Stimulated activated CD8-positive, alpha-beta memory T cell treated with anti-CD3 and anti-CD28 coated beads, Interleukin-7, amount 100 ng/mL, for 1 hour (primary cell): ENCODE measurements at places on chromosomes 11 and 22.

- no peak for DNase-seq
Observed at GRCh38 chr22:48210812-48211211, 1448.4 kb downstream of the TBC1D22A start.

DNA sequence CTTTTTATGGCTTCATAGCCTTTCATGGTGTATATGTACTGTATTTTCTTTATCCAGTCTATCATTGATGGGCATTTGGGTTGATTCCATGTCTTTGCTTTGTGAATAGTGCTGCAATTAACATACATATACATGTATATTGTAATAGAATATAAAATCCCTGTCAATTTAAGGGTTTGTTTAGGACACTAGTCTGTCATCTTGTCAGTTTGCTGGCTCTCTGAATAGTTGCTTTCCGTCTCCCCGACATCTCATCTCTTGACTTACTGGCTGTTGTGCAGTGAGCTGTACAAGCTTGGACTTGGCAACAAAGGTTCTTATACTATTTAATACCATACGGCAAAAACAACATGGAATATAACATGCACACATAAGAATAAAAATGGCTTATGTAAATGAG lies 1487.5 kb downstream of the LRRC4C start:
- no peak for DNase-seq

- DNase-seq = no peak
Observed at GRCh38 chr22:37967637-37968451, 14.3 kb downstream of the POLR2F start.

DNA sequence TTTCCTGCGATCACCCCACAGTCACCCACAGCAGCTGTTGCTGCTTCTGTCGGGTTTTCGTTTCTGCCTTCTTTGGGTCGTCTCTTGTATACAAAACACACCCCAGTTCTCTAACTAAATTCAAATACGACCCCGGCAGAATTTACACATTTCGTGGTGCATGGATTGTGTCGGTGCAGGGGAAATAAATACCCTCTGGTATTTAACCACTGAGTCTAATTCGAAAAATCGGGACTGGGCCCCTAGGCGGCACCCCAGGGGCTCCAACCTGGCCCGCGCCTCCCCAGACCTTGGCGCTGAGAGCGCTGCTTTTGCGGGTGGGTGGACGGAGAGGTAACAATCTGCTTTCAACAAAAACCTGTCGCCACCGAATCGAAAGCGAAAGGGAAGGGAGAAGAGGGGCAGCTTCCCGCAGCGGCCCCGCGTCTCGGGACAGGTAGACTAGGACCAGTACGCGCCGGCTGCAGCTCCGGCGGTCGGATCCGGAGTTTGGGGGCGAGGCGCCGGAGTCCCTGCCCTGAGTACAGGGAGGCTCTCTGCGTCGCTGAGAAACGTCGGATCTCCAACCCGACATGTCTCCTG lies 4.4 kb downstream of the ALX4 start:
- no peak for DNase-seq

DNA sequence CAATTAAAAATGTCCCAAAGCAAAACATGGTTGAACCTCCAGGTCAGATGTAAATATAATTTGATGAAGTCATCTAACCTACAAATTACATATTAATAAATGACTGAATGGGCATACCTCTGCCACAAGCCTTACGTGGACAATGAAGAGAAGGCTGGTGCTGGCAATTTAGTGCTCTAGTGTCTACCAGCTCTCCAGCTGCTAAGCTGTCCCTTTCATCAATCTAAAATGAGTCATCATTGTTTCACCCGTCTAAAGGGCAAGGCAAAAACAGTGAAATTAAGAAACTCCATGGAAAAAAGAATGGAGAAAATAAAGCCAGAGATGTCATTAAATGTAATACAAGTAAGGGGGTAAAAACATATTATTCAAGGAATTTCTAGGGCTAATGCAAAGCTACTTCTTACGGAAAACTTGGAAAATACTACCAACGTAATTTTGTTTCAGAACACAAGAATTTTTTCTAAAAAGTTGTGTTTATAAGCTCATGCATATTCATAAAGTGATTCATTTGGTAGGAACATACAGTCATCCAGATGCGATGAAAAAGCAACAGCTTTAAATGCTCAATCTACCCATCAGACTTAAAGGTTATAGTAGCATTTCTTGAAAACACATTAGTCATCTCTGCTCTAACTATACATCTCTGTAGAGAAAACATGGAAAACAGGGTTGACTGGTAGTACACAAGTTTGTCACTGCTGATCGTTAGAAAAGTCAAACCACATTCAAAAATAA lies 71.5 kb downstream of the SIK3 start:
- DNase-seq = no peak

DNA sequence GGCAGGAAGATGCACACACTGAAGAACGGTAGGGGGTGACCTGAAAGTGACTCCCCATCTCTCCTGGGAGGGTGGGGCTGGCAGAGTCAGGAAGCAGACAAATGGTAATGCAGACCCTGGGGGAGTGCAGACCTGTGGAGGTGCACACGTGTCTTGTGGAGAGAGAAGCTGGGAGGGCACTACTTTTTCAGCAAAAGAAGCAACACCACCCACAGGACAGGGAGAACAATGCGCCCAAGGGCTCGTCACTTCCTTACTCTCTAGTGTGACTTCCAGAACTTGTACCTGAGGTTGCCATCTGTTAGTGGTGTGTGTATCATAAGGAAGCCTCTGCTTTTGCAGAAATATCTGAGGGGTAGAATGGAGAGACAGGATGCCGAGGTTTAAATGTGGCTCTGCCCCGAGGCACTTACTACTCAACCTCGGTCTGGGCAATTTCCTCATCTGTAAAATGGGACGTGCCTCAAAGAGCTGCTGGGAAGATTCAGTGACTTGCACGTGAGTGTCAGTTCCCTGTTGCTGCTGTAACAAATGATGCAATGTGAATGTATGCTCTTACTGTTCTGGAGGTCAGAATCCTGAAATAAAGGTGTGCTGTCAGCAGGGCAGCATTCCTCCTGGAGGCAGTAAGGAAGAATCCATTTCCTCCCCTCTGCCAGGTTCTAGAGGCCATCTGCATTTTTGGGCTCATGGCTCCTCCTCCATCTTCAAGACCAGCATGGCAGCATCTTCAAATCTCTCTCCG lies 323.4 kb downstream of the SHANK2 start:
- no peak for DNase-seq

DNA sequence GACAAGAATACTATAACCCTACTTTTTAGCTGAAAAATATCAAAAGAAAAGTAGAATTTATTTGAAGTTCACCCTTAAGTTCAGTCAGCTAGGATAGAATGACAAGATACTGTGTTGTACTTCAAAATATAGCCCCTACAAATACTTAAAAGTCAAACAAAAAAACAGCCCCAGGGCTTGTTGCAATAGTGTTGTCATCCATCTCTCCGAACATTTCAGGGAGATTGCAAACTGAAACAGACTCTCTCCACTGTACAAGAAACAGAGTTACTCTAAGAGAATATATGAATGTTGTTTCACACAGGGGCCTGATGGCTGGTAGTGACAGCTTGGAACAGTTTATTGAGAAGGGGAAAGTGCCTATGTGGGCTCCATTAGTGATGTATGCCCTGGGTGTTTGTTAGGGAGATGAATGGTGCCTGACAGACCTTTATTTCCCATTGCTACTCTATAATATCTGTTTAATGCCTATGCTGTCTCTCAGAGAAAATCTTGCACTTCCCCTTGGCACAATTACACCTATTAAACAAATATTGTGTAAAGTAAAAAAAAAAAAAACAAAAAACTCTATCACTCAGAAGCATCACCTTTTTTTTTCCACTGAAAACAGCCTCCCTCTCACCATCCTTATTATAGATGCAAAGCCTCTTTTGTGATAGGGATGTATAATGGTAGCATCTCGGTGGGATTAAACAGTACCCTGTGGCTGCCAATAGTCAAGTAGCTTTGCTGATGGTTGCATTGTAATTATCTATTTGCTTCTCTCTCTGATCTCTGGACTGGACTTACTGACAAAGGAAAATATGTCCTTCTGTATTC lies 506.3 kb upstream of the LUZP2 start:
- DNase-seq = no peak

GRCh38 chr11:60756307-60757032 lies at the start of gene MS4A15:
TSS of gene MS4A15 (plus strand) at chr11:60756867. CDS start at chr11:60763734, 6,867 bp downstream.
- no peak for DNase-seq

DNA sequence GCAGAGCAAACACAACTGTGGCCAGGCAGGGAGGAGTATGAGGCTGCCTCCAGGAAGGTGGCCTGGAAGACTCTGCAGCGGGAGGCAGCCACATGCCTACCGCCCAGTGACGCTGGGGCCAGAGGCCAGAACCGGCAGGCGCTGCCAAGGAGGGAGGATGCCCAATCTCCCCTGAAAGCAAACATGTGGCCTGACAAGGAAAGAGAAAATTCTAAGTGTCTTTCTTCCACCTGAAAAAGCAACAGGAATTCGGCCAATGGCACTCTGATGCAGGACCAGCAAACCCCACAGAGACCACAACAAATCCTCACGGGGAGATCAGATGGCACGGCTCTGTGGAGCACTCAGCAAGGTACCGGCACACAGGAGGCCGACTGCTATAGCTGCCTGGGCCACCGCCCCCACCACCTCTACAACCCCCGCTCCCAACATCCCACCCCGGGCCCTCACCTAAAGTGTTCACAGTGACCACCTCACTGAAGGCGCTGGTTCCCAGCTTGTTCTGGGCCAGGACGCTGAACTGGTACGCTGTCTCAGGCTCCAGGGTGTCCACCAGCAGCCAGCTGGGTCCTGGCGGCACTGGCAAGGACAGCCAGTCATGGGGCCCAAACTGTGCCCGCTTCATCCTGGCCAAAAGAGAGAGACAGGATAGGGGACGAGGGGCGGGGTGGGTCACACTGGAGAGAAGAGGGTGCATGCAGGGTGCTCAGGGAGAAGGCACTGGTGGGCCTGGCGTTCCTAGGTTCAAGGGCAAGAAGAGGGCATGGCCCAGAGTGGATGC lies 30.1 kb downstream of the IGSF9B start:
- DNase-seq = no peak

- no peak for DNase-seq
Observed at GRCh38 chr11:107573438-107573837, 7.9 kb upstream of the ALKBH8 start.

- DNase-seq = no peak
Observed at GRCh38 chr22:19035474-19036228, 86.6 kb downstream of the DGCR2 start.

DNA sequence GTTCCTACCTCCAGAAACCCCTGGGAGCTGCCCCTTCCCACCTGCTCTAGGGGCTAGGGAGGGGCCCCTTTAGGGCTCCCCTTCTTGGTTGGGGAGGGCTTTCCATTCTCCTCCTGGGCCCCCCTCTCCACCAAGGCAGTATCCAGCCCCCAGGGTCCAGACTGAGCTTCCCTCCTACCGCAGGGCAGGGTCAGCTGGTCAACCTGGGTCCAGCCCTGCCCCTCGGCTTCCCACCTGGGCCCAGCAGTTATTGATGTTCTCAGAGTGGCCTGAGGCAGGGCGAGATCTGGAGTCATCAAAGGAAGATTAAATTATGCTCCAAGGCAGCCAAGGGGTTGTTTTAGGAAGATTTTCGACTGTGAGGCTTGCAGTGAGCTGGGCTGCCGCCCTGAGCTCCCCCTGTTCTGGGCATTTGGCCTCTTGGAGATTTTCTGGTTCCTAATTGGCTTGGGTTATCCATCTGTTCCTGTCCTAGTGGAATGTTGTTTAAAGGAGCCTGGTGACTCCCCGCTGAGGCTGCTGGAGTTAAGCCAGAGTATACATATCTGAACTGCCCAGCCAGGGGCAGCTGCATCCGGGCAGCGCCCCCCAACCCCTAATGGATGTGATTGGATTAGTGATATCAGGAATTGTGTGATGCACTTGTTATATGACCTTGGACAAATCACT lies 1.8 kb upstream of the SLC22A8 start:
- no peak for DNase-seq

GRCh38 chr11:749731-750130 lies 2.5 kb downstream of the TALDO1 start:
- no peak for DNase-seq

DNA sequence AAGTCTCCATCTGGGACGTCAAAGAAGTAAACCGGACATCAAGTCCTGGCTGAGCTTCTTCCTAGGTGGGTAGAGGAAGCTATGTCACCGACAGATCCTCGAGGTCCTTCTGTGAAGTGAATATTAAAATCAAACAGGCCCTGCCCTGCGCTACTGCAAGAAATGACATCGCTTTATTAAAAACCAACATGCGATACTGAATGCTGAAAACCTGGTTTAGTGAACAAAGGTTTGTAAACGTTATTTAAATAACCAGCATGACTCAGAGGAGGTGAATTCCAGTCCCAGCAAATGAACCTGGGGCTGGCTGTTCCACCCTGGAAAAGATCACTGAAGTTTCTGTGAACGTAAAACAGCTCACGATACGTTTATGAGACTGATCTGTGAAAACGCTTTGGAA lies 645 bp downstream of the RTCB start:
- DNase-seq = no peak

DNA sequence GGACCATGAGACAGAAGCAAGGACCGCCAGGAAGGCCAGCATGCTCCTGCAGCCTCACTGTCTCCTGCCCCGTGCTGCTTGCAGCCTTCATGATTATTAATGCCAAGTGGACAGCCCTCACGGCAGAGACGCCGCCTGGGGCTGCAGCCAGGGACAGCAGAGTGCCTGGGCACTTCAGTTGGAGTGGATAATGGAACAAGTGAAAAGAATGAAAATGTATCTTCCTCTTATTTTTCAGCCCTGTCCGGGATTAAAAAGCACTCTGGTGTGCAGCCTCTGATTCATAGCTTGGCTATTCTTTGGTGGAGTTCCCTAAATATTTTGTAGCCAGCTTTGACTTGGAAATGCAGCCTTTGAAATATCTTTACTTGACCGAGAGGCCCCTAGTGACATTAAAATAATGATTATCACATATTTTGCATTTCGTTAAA lies 1404.2 kb downstream of the BRD1 start:
- DNase-seq = no peak

- DNase-seq = no peak
Observed at GRCh38 chr11:135036488-135037297, 624.7 kb upstream of the B3GAT1 start.

- no peak for DNase-seq
Observed at GRCh38 chr11:7903940-7904339, 27.1 kb downstream of the OR10A6 start.

DNA sequence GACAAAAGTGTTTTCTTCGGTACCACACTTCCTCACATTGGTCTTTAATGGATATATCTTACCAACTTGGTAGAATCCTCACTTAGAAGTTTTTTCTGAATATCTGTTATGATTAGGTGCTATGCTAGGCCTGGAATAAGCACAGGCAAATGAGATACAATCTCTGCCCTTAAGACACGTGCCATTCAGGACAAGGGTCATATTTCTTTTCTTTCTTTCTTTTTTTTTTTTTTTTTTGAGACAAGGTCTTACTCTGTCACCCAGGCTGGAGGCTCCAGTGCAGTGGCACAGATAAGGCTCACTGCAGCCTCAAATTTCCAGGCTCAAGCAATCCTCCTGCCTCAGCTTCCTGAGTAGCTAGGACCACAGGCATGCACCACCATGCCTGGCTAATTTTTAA lies 23.0 kb downstream of the WBP2NL start:
- DNase-seq = no peak

GRCh38 chr11:64455456-64456261 lies 96.7 kb downstream of the RPS6KA4 start:
- DNase-seq = no peak
